Small intestine (tissue), 16 donors: ENCODE measurements at places on chromosomes 12 and 14.

DNA sequence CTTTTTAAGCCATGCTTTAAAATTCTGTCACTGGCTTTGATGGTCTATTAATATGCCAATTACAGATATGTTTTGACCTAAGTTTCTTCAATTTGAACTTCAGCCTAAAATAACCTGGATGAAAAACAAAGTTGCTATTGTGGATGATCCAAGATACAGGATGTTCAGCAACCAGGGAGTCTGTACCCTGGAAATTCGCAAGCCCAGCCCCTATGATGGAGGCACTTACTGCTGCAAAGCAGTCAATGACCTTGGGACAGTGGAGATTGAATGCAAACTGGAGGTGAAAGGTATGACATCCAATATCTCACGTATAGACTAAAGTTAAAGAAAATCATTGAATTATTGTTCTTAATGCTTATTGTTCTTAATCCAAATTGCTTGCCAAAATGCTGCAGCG, 17.2 kb upstream of the CHPT1 start:
- no peak overlapping the region for H3K27ac ChIP-seq
- no peaks in the 10 kb centered on the region for H3K36me3 ChIP-seq
- no peak overlapping the region for H3K4me3 ChIP-seq
- H3K27me3 ChIP-seq = no peaks in the 10 kb centered on the region

GRCh38 chr14:37673439-37673838, 78.0 kb downstream of the TTC6 start:
- no peaks in the 10 kb centered on the region for H3K4me1 ChIP-seq
- no peak for DNase-seq
- no peaks in the 10 kb centered on the region for H3K27me3 ChIP-seq
- no peak overlapping the region for H3K27ac ChIP-seq

DNA sequence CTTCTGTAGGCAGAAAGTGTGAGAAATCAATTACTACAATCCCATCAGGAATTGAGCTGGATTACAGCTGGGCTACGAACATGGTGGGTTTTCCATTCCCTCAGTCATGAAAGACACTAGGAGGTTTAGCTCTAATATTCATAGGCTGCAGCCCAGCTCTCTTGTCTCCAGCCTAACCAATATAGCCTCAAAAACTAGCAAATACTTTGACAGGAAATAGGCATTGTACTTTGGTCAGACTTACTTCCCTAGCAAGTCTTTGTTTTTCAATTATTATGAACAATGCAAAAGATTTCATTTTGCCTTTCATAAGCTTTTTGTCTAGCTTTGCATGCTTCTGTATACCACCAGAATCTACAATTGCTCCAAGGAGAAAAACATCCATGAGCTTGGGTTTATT, 296.2 kb downstream of the GPHN start:
- H3K27me3 ChIP-seq = no peaks in the 10 kb centered on the region
- H3K27ac ChIP-seq = no peak overlapping the region
- no peaks in the 10 kb centered on the region for H3K4me1 ChIP-seq
- H3K36me3 ChIP-seq = no peaks in the 10 kb centered on the region

GRCh38 chr14:55094292-55095157, 34.5 kb upstream of the LGALS3 start:
- H3K4me3 ChIP-seq = no peak overlapping the region
- no peak overlapping the region for H3K27ac ChIP-seq
- no peaks in the 10 kb centered on the region for H3K27me3 ChIP-seq
- DNase-seq = no peak
- H3K4me1 ChIP-seq = peaks cover 9% of the 10 kb centered on the region

DNA sequence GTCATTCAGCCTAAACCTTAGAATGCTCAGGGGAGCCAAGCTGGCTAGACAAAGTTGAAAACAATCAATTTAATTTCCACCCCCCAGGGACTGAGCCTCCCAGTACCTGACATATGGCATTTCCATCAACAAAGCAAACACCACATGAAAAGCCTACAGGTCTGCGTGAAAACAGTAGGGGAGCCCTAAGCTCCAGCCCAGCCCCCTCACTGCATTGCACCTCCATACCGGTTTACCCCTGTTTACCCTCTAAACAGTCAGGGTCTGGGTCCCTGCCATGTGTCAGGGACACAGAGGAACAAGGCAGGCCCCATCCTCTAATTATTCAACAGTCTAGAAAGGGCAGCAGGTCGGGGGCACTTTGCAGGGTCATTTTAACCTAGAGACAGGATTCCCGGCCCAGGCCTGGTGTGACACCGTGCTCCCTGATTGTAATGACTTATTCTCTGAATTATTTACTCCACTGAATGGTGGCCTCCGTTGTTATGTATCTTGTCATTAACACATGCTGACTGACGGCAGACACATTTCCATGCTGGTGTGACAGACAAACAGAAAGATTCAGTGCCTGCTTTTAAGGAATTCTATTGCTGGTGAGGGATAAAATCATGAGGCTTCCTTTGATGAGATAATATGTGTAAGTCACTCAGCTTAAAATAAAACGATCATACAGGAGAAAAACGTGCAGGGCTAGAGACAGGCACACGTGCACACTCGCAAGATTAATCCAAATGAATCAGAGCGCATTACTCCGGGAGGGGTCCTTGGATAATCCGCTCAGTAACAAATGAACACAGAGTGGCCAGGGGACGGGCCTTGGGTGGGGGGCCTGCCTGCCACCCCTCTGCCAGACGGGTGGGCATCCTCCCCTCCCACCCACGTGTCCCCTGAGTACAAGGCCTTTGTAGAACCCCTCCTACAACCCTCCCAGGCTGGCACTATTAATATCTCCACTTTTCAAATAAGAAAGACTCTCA, 23.2 kb downstream of the CCDC88C start:
- DNase-seq = no peak
- peaks cover 10% of the 10 kb centered on the region for H3K4me1 ChIP-seq
- peaks cover 8% of the 10 kb centered on the region for H3K36me3 ChIP-seq
- no peak overlapping the region for H3K4me3 ChIP-seq

GRCh38 chr12:116302166-116303058, 24.9 kb upstream of the MED13L start:
- no peak for DNase-seq
- no peaks in the 10 kb centered on the region for H3K27me3 ChIP-seq
- H3K4me1 ChIP-seq = no peaks in the 10 kb centered on the region
- no peak overlapping the region for H3K27ac ChIP-seq

DNA sequence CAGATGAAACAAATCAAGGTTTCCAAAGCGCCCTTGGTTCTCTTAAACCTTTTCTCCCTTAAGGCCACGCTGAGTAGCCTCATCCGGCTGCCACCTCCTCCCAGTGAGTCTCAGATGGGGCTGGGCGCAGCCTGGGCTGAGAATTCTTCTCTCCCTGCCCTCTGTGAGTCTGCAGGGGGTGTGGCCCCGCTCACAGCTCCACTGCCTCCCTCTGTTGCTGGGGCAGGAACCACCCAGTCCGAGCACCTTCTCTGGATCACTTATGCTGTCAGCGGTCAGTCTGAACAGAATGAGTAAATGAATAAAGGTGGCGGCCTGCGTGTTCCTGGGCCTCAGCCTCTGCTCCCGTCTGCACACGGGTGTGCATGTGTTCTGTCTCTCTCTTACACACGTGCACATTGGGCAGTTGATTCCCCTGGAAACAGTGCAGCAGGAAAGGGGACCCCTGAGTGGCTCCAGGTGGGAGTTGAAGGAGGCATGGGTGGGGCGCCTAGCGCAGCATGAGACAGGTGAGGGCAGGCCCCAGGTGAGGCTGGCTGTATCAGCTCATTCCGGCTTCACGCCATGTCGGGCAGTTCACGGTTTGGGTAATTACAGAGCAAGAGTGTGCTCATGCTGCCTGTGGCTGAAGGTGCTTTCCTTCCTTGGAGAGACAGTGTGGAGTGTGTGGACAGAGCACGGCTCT, 4.3 kb downstream of the PAPLN start:
- no peak overlapping the region for H3K27ac ChIP-seq
- H3K4me3 ChIP-seq = no peak overlapping the region
- DNase-seq = no peak
- peaks cover 40% of the 10 kb centered on the region for H3K4me1 ChIP-seq
- no peaks in the 10 kb centered on the region for H3K36me3 ChIP-seq
- peaks cover 4% of the 10 kb centered on the region for H3K27me3 ChIP-seq

DNA sequence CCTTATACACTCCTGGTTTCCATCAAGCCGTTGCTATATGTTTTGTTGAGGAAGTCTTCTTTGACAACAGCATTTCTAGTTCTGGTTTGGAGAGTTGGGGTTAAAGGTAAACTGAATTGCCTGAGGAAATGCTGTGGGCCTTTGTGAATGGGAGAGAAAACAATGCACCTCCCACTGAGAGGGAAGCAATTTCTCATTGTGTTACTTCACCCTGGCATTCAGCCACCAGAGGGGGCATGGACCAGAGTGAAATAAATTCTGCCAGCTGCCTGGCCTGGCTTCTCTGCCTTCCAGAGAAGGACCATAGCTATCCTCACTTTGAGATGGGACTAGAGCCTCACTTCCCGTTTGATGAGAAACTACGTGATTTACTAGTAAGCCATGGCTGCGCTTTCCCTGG, 475.3 kb downstream of the EGLN3 start:
- H3K4me1 ChIP-seq = no peaks in the 10 kb centered on the region
- no peaks in the 10 kb centered on the region for H3K27me3 ChIP-seq
- no peak overlapping the region for H3K4me3 ChIP-seq
- no peaks in the 10 kb centered on the region for H3K36me3 ChIP-seq

DNA sequence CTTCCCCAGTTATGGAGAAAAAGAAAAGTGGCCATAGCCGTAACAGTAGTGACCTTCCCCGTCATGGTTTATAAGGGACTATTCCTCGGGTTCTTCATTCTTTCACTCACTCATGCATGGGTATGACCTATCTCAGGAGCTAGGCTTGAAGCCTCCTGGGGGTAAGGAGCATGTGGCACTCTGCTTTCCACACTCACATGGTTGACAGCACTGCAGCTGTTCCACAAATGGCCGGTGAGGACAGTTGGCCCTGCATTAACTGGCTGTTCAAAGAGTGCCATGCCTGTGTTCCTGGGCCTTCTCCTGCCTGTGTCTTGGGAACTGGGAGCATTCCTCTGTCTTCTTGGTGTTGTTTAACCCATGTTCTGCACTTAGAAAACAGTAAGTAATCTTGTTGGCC, 66.2 kb upstream of the PNMA1 start:
- H3K4me1 ChIP-seq = peaks cover 37% of the 10 kb centered on the region
- no peaks in the 10 kb centered on the region for H3K27me3 ChIP-seq
- DNase-seq = no peak
- no peak overlapping the region for H3K4me3 ChIP-seq
- no peak overlapping the region for H3K27ac ChIP-seq
- peaks cover 38% of the 10 kb centered on the region for H3K36me3 ChIP-seq

- no peak overlapping the region for H3K27ac ChIP-seq
- H3K27me3 ChIP-seq = peaks cover 6% of the 10 kb centered on the region
- H3K4me3 ChIP-seq = no peak overlapping the region
- DNase-seq = no peak
- no peaks in the 10 kb centered on the region for H3K4me1 ChIP-seq
Observed at GRCh38 chr12:111248236-111249017, 120.5 kb downstream of the PHETA1 start.

DNA sequence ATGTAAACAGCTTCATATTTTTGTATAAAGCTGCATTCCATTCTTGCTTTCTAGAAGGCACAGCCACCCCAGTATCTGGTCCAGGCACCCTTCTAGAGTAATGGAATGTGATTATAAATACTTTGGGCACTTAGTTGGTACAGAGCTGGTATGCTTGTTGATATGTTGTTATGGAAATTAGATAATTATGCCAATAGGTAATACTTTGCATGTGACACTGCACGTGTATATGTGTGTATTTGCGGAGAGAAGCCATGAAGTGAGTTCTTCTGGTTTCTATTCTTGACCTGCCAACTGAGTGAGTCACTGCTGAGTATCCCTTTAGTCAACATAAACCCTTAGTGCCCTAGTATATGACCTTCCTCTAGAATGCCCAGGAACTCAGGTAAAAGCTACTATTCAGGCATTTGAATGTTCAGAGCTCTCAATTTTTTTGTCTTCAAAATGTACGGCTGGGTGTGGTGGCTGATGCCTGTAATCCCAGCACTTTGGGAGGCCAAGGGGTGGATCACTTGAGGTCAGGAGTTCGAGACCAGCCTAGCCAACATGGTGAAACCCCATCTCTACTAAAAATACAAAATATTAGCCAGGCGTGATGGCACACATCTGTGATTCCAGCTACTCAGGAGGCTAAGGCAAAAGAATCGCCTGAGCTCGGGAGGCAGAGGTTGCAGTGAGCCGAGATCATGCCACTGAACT, 6.2 kb upstream of the TCP11L2 start:
- no peaks in the 10 kb centered on the region for H3K27me3 ChIP-seq
- no peak for DNase-seq
- H3K4me3 ChIP-seq = no peak overlapping the region
- no peaks in the 10 kb centered on the region for H3K36me3 ChIP-seq
- H3K27ac ChIP-seq = no peak overlapping the region

GRCh38 chr14:73712071-73712506, 2.1 kb downstream of the PNMA1 start:
- H3K27me3 ChIP-seq = no peaks in the 10 kb centered on the region
- peaks cover 22% of the 10 kb centered on the region for H3K4me1 ChIP-seq
- no peak for DNase-seq
- H3K4me3 ChIP-seq = peak overlapping the region; percentile 87

GRCh38 chr14:53610947-53611346, 345.7 kb downstream of the BMP4 start:
- no peak overlapping the region for H3K4me3 ChIP-seq
- no peaks in the 10 kb centered on the region for H3K36me3 ChIP-seq
- DNase-seq = no peak
- no peak overlapping the region for H3K27ac ChIP-seq
- H3K27me3 ChIP-seq = no peaks in the 10 kb centered on the region

DNA sequence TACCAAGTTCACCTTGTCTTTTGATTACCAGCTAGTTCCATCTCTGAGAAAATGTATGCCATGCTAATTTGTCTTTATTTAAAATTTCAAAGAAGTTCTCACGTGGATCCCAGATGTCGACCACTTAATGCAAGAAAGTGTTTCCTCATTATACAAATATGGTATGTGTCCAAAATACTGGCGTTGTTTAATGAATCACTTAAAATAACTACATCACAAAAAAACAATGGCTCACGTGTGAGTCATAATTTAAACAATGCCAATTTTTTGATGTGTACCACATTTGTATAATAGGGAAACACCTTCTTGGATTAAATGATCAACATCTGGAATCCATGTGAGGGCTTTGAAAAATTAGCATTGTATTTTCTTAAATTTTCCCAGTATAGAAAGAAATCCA, 40.8 kb downstream of the DBX2 start:
- DNase-seq = no peak
- no peaks in the 10 kb centered on the region for H3K27me3 ChIP-seq
- no peak overlapping the region for H3K27ac ChIP-seq
- no peaks in the 10 kb centered on the region for H3K4me1 ChIP-seq
- no peak overlapping the region for H3K4me3 ChIP-seq
- no peaks in the 10 kb centered on the region for H3K36me3 ChIP-seq
